ENCODE measurements at places on chromosomes 4 and X.

DNA sequence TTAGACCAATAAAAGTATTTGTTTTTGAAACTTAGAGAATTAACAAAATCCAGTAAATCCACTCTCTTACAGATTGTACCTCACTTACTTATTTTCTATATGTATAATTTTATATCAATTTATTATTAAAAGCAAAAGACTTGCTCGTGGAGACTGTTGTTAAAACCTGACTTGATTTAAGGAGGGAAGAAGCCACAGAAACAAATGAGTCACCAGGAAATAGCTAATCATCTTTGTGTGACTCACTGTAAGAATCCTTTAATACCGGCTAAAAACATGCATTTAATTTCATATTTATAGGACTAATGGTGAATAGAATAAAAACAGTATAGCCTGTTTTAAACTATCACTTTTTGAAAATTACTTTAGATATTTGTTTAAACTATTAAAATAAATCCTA is 29.9 kb upstream of the UBE2NL start:
- DNase-seq: no peak

GRCh38 chrX:54415534-54416350 is 24.5 kb upstream of the TSR2 start:
- peak; percentile 35 for DNase-seq

GRCh38 chr4:55517526-55518229 is 29.0 kb downstream of the CLOCK start:
- no peak for DNase-seq

GRCh38 chrX:72478853-72479252 is 93.8 kb downstream of the HDAC8 start:
- no peak for DNase-seq

DNA sequence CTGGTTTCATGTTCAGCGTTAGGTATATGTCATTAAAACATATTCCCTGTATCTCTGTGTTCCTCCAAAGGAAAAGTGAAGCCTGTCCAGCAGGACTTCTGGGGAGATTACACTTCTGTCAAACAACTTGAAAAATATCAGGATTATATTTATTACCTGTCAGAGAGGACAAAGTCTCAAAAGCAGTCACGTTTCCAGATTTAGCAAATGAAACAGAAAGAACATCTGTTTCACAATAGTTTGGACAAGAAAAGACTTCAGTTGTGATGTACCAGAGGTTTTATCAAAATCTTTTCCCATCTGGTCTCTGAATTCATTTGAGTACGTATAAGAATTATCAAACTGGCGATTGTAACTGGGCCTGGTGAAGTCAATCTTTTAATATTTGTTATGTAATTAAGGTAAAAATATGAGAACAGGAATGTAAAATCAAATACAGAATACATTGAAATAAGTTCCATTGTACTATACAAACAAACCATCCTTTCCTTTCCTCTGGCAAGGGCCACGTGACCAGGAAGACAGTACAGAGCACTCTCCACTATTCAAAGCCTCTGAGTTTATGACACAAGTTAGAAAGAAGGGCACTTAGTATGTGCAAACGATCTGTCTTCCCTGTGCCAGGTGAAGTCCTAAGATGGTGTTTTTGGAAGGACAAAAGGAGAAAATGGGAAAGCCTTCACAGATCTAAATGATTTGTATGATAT is 3.2 kb downstream of the CASP3 start:
- DNase-seq: no peak

DNA sequence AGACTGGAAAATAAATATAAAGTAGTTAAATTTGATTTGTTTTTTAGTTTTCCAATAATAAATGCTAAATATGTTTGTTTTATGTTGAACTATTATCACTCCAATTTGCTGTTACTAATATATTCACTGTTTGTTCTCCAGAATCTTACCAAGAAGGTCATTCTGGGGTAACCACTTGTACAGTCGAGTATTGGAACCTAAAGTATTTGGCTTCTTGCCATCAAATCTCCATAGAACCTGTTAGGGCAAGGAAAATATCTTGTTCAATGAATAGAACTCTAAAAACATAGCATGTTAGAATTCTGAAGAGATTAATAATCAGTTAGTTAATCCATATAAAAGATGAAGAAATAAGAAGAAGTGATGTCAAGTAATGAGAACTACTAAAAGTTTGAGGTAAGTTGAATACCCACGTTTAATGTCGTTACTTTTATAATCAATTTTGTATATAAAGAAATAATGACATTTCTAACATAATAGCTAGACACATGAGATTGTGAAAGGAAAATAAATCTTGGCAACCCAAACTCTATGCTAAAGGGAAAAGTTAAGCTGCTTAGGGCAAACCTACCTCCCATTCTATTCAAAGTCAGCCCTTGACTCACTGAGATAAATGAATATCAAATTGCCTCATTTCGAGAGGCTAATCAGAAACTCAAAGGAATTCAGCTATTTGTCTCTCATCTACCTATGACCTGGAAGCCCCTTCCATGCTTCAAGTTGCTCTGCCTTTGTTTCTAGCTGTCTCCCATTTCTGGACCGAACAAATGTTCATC is 15.3 kb downstream of the UGT2B15 start:
- no peak for DNase-seq

DNA sequence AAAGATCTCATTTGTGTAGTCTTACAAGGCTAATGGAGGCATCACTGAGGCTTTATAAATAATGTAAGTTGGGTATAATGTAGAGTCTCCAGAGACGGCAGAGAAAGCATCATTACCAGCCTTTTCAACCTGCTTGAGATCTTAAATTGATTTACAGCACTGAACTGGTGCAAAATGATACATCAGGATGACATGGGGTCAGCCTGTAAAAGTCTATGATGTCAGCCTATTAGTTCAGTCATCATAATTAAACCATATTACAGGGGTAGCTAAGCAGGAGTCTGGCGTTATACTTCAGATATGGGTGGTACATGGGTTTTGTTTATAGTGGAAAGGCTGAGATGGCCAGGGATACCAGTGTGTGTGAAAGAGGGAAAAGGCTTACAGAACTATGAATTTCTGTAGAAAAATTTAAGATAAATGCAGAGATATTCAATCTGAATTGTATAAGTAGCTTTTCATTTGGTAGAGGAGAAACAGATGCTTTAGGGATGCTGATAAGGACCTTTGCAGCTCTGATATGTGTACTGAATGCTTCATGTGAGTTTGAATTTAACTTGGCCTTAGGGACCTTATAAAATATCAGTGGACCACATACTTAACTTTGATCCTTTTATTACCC is 2.7 kb downstream of the SMAD1 start:
- no peak for DNase-seq

GRCh38 chr4:157804986-157805385 is 367.8 kb downstream of the GASK1B start:
- DNase-seq: no peak

GRCh38 chrX:32852203-32852602 is 359.1 kb downstream of the DMD start:
- no peak for DNase-seq

DNA sequence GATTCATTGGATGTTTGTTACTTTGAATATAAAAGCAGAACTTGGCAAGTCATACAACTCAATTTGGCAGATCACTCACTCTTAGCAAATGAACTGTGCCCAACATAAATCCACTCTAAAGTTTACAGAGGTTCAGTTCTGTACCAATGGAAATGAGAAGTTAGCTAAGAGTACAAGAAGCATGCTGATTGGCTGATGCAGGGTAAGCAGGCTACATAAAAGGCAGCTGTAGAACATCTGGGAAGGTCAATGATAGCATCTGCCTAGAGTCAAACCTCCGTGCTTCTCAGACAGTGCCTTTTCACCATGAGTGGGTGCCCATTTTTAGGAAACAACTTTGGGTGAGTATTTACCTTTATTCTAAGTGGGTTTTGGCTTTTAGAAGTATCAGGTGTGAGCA is at the start of gene TDO2:
TDO2 (plus strand) TSS at position 244 of the 400 bp plus-strand sequence; CDS start at position 307, 63 bp downstream.
- no peak for DNase-seq

DNA sequence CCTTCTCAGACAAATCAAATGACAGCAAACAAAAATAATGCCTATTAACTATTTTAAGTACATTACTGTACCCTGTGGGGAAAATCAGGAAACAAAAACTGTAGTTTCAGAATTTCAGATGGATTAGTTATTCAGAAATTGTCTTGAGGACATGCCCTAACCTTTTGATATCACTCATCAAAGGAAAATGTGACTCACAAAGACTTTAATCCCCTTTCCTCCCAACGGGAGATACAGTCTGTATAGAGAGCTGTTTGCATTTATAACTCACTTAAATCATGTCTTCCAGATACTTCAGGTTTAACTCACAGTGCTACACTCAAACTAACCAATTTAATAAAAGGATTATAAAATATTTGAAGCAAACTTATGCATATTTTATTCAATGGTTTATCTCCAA is 304.0 kb downstream of the MAPK10 start:
- no peak for DNase-seq
